ENCODE measurements at places on chromosomes 12 and 14. TPM values are rescaled to one million over a fixed set of nuclear protein-coding genes. Genes with fewer than 3 reads are reported as not detected.

- no peak for DNase-seq
These were observed 55.3 kb downstream of the RPL10L start for GRCh38 chr14:46596236-46596635.

DNA sequence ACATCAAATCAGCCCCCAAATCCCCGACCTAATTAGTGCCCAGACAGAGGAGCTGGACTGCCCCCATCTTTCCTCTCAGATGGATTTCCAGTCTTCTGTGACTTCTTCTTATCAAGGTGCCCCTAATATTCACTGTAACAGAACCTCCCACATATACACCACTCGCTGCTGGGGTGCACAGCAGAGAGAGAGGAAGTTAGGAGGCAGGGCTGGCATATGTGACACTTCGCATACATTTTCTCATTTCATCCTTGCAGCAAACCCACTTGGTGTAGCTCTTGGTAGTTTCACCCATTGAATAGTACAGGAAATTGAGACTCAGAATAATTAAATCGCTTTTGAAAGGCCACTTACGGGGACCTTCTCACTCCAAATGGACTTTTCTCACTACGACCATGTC is 56.5 kb upstream of the CCND2 start:
- no peak for DNase-seq

DNA sequence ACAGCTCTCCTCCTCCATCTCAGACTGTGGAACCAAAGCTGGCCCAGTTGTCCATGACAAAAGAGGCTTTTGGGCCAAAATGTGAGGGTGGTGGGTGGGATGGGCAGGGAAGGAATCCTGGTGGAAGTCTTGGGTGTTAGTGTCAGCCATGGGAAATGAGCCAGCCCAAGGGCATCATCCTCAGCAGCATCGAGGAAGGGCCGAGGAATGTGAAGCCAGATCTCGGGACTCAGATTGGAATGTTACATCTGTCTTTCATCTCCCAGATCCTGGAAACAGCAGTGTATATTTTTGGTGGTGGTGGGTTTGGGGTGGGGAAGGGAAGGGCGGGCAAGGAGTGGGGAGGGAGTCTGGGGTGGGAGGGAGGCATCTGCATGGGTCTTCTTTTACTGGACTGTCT is 11.8 kb upstream of the TAMALIN start:
- no peak for DNase-seq

DNA sequence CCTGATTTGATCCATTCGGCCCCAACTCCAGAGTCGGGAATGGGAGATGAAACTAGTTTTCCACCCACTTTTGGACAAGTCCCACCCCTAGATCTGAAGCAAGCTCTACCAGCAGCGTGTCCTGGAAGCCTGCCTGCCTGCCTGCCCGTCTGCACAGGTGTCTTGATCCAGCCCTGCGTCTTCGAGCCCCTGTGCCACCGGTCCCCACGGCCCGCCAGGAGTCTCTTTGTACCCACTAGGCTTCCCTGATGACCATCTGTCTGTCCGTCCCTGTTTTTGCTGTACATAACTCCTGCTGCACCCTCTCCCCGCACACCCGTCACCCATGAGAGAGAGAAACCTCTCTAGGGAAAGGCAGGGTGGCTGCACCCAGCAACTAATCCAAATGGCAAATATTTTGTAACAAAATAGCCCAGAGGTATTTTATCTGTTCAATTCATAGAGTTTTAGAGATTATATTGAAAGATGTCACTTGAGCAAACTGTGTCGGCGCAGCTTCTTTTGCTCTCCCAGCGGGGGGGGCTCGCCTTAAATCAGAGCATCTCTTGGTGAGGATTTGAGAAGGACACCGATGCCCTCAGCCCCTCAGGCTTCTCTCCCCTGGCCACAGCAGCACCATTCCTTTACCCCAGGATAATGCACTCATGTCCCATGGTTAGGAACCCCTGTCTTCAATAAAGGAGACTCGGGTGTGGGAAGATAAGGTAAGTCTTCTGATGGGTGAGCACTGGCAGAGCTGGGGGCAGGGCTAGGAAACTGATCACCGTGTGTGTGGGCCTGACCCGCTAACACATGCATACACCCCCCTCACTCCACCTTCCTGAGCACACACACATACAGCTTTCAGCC is 35.8 kb downstream of the SLC6A12 start:
- no peak for DNase-seq

GRCh38 chr14:22218728-22219127 is 370.3 kb downstream of the DAD1 start:
- no peak for DNase-seq

GRCh38 chr12:3722368-3722767 is 30.5 kb downstream of the CRACR2A start:
- DNase-seq, result no peak

DNA sequence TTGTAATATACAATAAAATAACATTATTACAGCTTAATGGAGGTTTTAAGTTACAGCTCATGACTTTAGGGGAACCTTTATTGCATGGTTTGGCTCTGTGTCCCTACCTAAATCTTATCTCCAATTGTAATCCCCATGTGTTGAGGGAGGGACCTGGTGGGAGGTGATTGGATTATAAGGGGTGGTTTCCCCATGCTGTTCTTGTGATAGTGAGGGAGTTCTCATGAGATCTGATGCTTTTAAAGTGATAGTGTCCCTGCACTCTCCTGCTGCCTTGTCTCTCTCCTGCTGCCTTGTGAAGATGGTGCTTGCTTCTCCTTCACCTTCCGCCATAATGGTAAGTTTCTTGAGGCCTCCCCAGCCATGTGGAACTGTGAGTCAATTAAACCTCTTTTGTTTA is 132.1 kb upstream of the SYT1 start:
- no peak for DNase-seq

GRCh38 chr12:46830731-46831334 is 5.0 kb upstream of the SLC38A4 start:
- DNase-seq, result peak; percentile 13

OR6C75 gene
- not detected for total RNA-seq

LGR5 gene
- total RNA-seq, result 8.9 TPM

Data from gastrocnemius medialis (tissue), 4 donors.